ENCODE measurements at places on chromosomes 2 and 18.

- DNase-seq, result no peak
Observed at GRCh38 chr2:3778851-3779495, 75.6 kb downstream of the DCDC2C start.

- peak; percentile 59 for DNase-seq
Observed at GRCh38 chr2:31137211-31138036, 816 bp downstream of the GALNT14 start.

GRCh38 chr2:85405201-85406059, 4.7 kb downstream of the CAPG start:
- DNase-seq, result no peak

GRCh38 chr2:226137201-226137811, 662.3 kb downstream of the IRS1 start:
- DNase-seq, result no peak

DNA sequence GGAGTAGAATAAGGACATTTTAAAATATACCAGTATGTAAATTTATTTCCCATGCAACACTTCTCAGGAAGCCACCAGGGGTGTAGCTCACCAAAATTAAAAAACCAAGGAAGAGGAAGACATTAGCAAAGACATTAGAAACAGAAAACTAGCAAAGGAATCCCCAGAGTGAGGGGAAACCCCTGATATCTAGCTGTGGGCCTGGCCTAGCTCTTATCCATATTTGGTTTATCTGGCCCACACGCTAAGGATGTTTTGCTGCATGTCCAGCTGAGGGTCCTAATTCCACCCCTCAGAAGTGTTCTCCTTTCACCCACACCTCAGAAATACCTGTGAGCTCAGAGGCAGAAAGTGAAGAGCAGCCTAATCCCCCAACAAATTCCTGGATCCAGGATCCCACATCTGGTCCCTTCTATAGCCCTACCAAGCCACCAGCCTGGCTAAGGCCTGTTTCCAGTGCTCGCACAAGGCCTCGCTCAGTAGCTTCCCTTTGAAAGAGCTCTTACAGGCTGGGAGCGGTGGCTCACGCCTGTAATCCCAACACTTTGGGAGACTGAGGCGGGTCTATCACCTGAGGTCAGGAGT, 17.4 kb downstream of the OSBPL1A start:
- no peak for DNase-seq

GRCh38 chr18:35268821-35269220, 21.2 kb downstream of the ZSCAN30 start:
- DNase-seq, result peak; percentile 46

GRCh38 chr2:116917196-116917595, 897.3 kb upstream of the DDX18 start:
- DNase-seq, result no peak

DNA sequence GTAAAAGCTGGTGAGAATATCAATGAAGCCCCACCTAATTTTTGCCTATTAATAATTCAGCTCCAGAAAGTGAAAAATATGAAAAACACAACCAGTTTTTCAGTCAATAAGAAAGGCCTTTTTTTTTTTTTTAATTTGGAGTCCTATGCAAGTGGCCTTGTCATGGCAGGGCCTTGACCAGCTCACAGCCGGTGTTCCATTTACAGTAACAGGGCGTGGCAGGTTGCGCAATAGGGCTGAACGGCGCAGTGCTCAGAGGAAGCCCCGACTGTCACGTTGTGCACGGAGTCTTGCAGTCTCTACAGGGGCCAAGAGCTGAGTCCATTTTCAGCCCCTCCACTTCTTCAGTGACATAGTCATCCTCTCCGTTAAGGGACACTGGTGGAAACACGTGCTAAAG, 184.1 kb upstream of the FN1 start:
- no peak for DNase-seq

- DNase-seq, result no peak
Observed at GRCh38 chr2:234754126-234754525, 197.7 kb upstream of the SH3BP4 start.

DNA sequence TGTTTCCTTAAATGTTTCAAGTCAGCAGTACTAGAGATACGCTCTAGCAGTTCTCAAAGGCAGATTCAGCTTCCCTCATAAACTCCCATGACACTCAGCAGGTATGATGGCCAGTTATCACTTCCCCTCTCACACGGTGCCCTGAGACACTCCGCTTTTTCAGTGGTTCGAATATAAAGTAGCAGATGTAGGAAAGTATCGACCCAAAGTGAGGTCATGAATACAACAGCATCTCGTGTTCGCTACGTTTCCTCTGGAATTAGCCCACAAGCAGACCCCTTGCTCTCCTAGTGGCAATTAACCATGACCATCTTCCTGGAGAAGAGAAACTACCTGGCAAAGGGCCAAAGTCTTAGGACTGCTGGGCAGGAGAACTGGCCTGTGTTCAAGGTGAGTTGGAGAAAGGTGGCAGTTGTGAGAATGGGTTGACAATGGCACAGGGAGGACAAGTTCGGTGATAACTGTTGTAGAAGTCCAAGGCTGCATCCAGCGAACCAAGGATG, 9.3 kb upstream of the AGBL5 start:
- peak; percentile 82 for DNase-seq

- DNase-seq, result no peak
Observed at GRCh38 chr2:110664135-110664534, 13.7 kb downstream of the BUB1 start.

DNA sequence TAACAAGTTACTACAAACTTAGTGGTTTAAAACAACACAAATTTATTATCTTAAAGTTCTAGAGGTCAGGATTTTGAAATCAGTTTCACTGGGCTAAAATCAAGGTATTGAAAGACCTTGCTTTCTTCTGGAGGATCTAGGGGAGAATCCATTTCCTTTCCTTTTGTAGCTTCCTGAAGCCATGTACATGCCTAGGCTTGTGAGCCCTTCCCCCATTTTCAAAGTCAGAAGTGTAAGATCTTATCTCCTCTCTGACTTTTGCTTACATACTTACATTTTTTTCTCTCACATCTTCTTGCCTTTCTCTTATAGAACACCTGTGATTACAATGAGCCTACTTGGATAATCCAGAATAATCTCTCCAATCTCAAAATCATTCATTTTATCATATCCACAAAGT, 78.7 kb upstream of the MBOAT2 start:
- no peak for DNase-seq

DNA sequence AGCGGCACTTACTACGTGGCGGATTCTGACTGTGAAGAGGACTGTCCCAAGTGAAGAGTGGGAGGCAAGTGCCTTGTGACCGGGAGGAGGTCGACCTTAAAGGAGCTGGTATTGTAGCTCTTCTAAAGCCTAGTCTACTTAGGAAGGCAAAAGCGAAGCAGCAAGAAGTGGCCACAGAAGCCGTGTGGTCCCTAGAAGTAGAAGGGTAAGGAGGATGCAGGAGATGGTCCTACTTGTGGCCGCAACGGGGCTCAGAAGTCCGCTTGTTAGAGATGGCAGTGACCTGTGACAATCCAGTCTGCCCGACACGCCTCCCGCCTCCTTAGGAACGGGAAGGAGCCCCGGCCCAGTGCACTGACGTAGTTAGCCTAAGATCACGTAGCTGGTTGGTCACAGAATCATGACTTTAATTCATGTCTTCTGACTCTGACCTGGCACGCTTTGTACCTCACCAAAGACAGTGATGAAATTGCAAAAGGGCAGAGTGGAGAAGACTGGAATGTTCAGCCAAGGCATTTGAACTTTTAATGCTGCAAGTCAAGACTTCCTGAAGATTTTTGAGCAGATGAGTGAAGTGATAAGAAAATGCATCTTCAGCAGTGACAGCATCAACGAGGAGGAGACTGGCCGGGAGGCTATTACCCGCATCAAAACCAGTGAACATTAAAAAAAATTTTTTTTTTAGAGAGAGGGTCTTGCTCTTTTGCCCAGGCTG, 749 bp upstream of the EIF2AK3 start:
- peak; percentile 70 for DNase-seq

GRCh38 chr18:27017901-27018500, 152.5 kb upstream of the AQP4 start:
- DNase-seq, result no peak

- DNase-seq, result no peak
Observed at GRCh38 chr18:7840411-7840810, 273.3 kb downstream of the PTPRM start.

- no peak for DNase-seq
Observed at GRCh38 chr18:75268364-75268646, 57.7 kb downstream of the TSHZ1 start.

DNA sequence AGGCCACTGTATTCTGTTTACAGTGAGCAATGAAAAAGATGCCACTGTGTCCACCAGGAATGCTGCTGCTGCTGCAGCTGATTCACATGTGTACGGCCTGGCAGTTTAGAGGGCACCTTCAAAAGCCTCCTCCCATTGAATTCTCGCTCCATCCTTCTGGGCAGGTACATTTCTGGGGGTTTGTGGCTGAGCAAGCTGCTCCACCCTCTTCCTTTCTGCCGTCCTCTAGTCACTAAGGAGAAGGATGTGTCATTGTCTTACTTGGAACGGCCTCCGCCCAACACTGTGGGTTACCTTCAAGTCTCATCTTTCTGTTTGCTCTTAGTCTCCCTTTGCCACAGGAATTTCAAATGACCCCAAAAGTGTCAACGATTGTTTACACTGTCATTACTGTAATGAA, 182.0 kb downstream of the ZBTB7C start:
- DNase-seq, result no peak

DNA sequence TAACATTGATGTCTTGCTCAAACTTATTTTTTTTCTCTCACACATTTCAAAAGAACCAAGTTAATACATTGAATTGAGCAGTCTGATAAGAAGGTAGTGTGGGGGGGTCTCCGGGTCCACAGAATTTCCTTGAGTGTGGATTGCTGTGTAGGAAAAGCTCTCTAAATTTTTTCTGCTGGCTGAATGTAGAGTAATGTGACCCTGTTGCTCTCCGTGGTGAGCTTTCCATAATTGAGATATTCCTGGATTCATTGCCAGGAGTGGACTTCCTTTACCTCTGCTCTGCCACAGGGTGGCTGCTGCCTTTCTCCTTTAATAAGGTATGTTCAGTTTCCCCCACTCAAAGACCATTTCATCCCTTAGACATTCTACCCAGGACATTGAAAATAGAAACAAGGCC, 50.9 kb downstream of the PKP4 start:
- no peak for DNase-seq

DNA sequence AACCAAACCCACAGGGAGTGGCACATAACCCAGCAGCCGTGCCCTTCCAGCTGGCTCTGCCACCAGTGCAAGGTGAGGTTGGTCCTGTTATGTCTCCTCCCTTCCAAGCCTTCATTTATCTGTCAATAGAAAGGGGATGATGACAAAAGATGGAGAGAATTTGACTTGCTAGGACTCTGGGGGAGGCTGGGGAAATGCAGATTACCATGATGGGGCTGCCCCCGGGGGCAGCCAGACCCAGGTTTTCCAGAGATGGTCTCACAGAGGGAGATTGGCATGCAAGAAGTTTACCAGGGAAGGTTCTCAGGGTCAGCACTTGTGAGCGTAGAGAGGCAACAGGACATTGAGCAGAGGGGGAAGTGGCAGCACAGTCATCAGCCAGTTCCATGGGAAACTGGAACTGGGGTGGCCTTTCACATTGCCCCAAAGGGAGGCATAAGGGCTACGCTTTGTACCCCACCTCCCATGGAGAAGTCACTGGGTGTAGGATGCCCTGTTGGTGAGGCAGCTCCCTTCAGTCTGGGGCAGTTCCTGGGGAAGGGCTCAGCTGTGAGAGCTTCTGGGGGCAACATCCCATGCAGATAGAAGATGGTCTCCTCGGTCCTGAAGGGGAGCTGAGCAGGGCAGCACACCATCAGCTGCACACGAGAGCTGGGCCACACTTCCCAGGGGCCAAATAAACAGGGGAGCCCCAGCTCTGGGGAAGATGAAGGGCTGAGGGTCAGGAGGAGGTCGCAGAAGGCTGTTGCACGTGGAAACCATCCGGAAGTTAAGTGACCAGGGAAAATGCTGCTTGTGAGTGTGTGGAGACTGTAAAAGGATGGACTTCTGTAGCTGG, 117.8 kb upstream of the EPC2 start:
- DNase-seq, result no peak

GRCh38 chr18:28171837-28172236, 5.1 kb downstream of the CDH2 start:
- no peak for DNase-seq

- DNase-seq, result no peak
Observed at GRCh38 chr2:69483696-69484095, 46.5 kb upstream of the NFU1 start.

GRCh38 chr2:171310889-171311288, 122.9 kb downstream of the METTL8 start:
- no peak for DNase-seq

GRCh38 chr2:44181648-44182047, 13.0 kb downstream of the PPM1B start:
- DNase-seq, result no peak
